Activated CD4-positive, alpha-beta T cell treated with anti-CD3 and anti-CD28 coated beads, Interleukin-2, amount 10 ng/mL, durations not matched to agents 7 days and 5 days (primary cell): ENCODE measurements at places on chromosomes 6 and 20. TPM values are rescaled to one million over a fixed set of nuclear protein-coding genes. Genes with fewer than 3 reads are reported as not detected.

DNA sequence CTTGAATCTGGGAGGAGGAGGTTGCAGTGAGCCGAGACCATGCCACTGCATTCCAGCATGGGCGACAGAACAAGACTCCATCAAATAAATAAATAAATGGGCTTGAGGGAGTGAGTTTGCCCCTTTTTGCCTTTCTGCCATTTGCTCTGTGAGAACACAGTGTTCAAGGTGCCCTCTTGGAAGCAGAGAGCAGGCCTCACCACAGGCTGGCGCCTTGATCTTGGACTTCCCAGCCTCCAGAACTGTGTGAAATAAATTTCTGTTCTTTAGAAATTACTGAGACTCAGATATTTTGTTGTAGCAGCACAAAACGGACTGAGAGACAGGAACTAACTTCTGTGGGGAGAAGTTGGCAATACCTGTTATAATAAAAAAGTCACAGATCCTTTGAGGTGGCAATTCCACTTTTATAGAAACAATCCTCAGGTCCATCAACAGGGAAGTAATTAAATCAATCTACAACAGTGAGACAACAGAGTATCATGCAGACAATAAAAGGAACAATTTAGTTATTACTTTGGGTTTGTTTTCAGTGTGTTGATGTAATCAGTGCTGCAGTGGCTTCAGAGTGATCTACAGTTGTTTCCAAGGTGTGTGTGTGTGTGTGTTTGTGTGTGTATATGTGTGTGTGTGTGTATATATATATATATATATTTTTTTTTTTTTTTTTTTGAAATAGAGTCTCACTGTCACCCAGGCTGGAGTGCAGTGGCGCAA lies 24.5 kb downstream of the PKIG start:
- no peak overlapping the region for H3K4me3 ChIP-seq
- H3K36me3 ChIP-seq: peaks cover 2% of the 10 kb centered on the region

GRCh38 chr20:57391439-57392301 lies 474 bp downstream of the RBM38 start:
- DNase-seq: peak; percentile 28
- peaks cover 40% of the 10 kb centered on the region for H3K36me3 ChIP-seq
- H3K27ac ChIP-seq: peak overlapping the region; percentile 86
- no peaks in the 10 kb centered on the region for H3K27me3 ChIP-seq
- peak overlapping the region; percentile 90 for H3K4me3 ChIP-seq

GRCh38 chr6:134217105-134217797 lies 100.7 kb downstream of the SGK1 start:
- H3K4me3 ChIP-seq: no peak overlapping the region
- no peaks in the 10 kb centered on the region for H3K27me3 ChIP-seq
- H3K4me1 ChIP-seq: peaks cover 3% of the 10 kb centered on the region
- H3K36me3 ChIP-seq: no peaks in the 10 kb centered on the region
- peak overlapping the region; percentile 27 for H3K27ac ChIP-seq

- peaks cover 13% of the 10 kb centered on the region for H3K4me1 ChIP-seq
- no peak for DNase-seq
- H3K27me3 ChIP-seq: peaks cover 28% of the 10 kb centered on the region
- peaks cover 6% of the 10 kb centered on the region for H3K36me3 ChIP-seq
- no peak overlapping the region for H3K27ac ChIP-seq
These were observed 146.6 kb upstream of the PRSS16 start for GRCh38 chr6:27100921-27101320.

- peaks cover 10% of the 10 kb centered on the region for H3K27me3 ChIP-seq
- H3K27ac ChIP-seq: peak overlapping the region; percentile 93
- H3K4me3 ChIP-seq: peak overlapping the region; percentile 78
- H3K36me3 ChIP-seq: peaks cover 15% of the 10 kb centered on the region
- DNase-seq: peak; percentile 53
These were observed 55.0 kb upstream of the HLA-A start for GRCh38 chr6:29887330-29887818.

GRCh38 chr6:324729-325125 lies 32.4 kb downstream of the DUSP22 start:
- H3K36me3 ChIP-seq: no peaks in the 10 kb centered on the region
- DNase-seq: no peak
- no peak overlapping the region for H3K4me3 ChIP-seq

- no peak overlapping the region for H3K4me3 ChIP-seq
- no peak overlapping the region for H3K27ac ChIP-seq
- no peak for DNase-seq
- peaks cover 12% of the 10 kb centered on the region for H3K27me3 ChIP-seq
- H3K36me3 ChIP-seq: no peaks in the 10 kb centered on the region
These were observed 86.5 kb downstream of the QRSL1 start for GRCh38 chr6:106715922-106716321.

- H3K27ac ChIP-seq: no peak overlapping the region
- H3K36me3 ChIP-seq: peaks cover 5% of the 10 kb centered on the region
These were observed 26.1 kb downstream of the CEP57L1 start for GRCh38 chr6:109121411-109121810.

GRCh38 chr20:18058661-18059467 lies 1.1 kb upstream of the OVOL2 start:
- no peak for DNase-seq
- peaks cover 12% of the 10 kb centered on the region for H3K4me1 ChIP-seq
- peaks cover 2% of the 10 kb centered on the region for H3K36me3 ChIP-seq
- no peak overlapping the region for H3K27ac ChIP-seq

- no peaks in the 10 kb centered on the region for H3K27me3 ChIP-seq
- no peak overlapping the region for H3K27ac ChIP-seq
- no peaks in the 10 kb centered on the region for H3K36me3 ChIP-seq
- no peak overlapping the region for H3K4me3 ChIP-seq
These were observed 475.4 kb downstream of the EYS start for GRCh38 chr6:65231616-65232015.

DNA sequence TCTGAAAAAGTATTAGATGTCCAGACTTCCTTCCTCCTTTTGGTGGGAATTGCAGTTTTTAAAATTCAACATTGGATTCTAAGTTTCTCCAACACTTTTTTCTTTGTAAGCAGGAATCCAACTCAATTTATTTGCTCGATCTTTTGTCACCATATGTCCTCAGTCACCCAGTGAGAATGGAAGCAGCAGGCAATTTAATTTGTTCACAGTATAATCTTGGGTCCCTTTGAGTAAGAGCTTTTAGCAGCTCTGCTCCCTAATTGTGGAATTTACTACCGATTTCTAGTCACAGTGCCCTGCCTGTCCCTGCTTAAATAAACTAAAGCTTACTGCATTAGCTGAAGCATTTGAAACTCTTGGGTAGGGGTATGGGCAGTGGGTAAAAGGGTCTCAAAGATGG lies 98.6 kb downstream of the BTBD3 start:
- peaks cover 1% of the 10 kb centered on the region for H3K4me1 ChIP-seq
- H3K27me3 ChIP-seq: peaks cover 1% of the 10 kb centered on the region
- H3K4me3 ChIP-seq: no peak overlapping the region
- no peak for DNase-seq
- H3K27ac ChIP-seq: no peak overlapping the region

Gene PPP1R16B
- total RNA-seq: 63.6 TPM

Gene PDYN
- not detected for total RNA-seq

Gene SLC24A3
- not detected for total RNA-seq
